ENCODE measurements at places on chromosomes 13 and 19. TPM values are rescaled to one million over a fixed set of nuclear protein-coding genes. Genes with fewer than 3 reads are reported as not detected.

Gene ZNF837
- 2.9 TPM for total RNA-seq

Gene RYR1
- 0.05 TPM for total RNA-seq

DNA sequence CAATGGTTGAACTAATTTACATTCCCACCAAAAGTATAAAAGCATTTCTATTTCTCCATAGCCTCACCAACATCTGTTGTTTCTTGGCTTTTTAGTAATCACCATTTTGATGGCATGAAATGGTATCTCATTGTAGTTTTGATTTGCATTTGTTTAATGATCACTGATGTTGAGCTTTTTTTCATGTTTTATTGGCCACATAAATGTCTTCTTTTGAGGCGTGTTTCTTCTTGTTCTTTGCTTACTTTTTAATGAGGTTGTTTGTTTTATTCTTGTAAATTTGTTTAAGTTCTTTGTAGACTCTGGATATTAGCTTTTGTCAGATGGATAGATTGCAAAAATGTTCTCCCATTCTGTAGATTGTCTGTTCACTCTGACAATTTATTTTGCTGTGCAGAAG, 28.2 kb downstream of the ZNF714 start:
- H3K4me1 ChIP-seq: no peaks in the 10 kb centered on the region
- DNase-seq: no peak
- no peaks in the 10 kb centered on the region for H3K36me3 ChIP-seq
- no peaks in the 10 kb centered on the region for H3K27me3 ChIP-seq
- H3K27ac ChIP-seq: no peak overlapping the region

Gene TTYH1
- 8.4 TPM for total RNA-seq

- no peak overlapping the region for H3K27ac ChIP-seq
- H3K4me3 ChIP-seq: no peak overlapping the region
- DNase-seq: no peak
- peaks cover 17% of the 10 kb centered on the region for H3K4me1 ChIP-seq
Observed at GRCh38 chr13:113400621-113401451, 36.9 kb upstream of the GRTP1 start.

DNA sequence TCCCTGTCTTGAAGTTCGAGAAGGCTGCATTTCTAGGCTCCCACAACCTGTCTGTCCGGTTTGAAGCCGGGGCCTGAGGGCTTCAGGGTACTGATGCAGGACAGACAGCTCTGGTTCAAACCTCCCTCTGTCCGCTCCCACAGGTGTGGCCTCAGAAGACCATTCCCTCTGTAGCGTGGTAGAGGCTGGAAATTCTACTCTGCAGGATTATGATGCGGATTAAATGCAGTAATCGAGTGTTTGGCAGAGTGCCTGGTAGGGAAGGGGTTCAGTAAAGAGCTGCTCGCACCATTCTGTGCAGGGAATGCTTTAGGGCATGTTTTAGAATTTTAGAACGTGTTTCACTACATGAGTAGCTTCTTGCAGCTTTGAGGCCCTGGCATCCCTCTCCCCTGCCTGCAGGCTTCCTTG, 30.5 kb downstream of the PPP1R37 start:
- no peak for DNase-seq
- no peaks in the 10 kb centered on the region for H3K36me3 ChIP-seq
- H3K4me3 ChIP-seq: no peak overlapping the region
- H3K27me3 ChIP-seq: no peaks in the 10 kb centered on the region
- no peaks in the 10 kb centered on the region for H3K4me1 ChIP-seq
- no peak overlapping the region for H3K27ac ChIP-seq

Gene ZNF225
- 4.7 TPM for total RNA-seq

GRCh38 chr19:737591-738093, 13.3 kb upstream of the MISP start:
- no peak overlapping the region for H3K27ac ChIP-seq
- no peak for DNase-seq
- H3K4me3 ChIP-seq: no peak overlapping the region
- no peaks in the 10 kb centered on the region for H3K36me3 ChIP-seq
- H3K27me3 ChIP-seq: no peaks in the 10 kb centered on the region

GRCh38 chr19:1560286-1560882, 7.7 kb downstream of the MEX3D start:
- no peak overlapping the region for H3K4me3 ChIP-seq
- no peak for DNase-seq
- no peak overlapping the region for H3K27ac ChIP-seq
- H3K4me1 ChIP-seq: peaks cover under 1% of the 10 kb centered on the region
- H3K36me3 ChIP-seq: no peaks in the 10 kb centered on the region

DNA sequence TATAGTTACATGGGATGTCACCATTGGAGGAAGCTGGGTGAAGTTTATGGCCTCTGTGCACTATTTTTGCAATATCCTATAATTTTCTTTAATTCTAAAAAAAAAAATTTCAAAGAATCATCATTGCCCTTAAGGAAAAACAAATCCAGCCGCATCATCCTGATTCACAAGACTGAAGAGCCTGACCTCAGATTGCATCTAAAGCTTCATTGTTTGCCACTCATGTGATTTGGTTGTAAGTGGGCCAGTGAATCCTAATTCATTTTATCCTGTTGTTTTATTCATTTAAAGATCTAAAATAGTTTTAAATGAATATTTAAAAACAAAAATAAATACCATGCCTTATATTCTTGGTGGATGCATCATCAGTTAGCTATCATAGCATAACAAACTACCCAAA, 504.5 kb downstream of the TBC1D4 start:
- no peaks in the 10 kb centered on the region for H3K27me3 ChIP-seq
- H3K4me1 ChIP-seq: no peaks in the 10 kb centered on the region
- DNase-seq: no peak
- no peak overlapping the region for H3K4me3 ChIP-seq

Gene PSG1
- total RNA-seq: 0.52 TPM

GRCh38 chr13:106565127-106565775, 2.7 kb downstream of the ARGLU1 start:
- no peak overlapping the region for H3K27ac ChIP-seq
- no peaks in the 10 kb centered on the region for H3K36me3 ChIP-seq
- DNase-seq: no peak
- peaks cover 18% of the 10 kb centered on the region for H3K4me1 ChIP-seq
- peak overlapping the region; percentile 91 for H3K4me3 ChIP-seq

DNA sequence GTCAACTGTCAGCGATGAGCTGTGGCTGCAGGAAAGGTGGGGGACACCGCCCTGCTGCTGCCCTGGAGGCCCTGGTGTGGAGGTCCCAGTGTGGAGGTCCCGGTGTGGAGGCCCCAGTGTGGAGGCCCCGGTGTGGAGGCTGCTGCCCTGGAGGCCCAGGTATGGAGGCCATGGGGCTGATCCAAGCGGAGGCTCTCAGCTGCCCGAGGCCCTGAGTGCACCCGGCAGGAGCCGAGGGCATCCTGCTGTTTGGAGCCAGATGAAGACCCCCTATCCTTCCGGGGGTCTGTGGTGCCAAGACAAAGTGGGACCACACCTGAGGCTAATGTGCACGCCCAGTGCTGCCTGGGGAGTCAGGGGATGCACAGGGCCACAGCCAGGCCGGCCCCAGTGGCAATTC, 210.4 kb upstream of the SOX1 start:
- H3K4me3 ChIP-seq: no peak overlapping the region
- H3K27me3 ChIP-seq: no peaks in the 10 kb centered on the region
- H3K27ac ChIP-seq: no peak overlapping the region
- no peaks in the 10 kb centered on the region for H3K4me1 ChIP-seq
- DNase-seq: no peak

GRCh38 chr13:31943591-31943990, 88.0 kb upstream of the FRY start:
- no peak for DNase-seq
- peaks cover 8% of the 10 kb centered on the region for H3K4me1 ChIP-seq
- H3K27ac ChIP-seq: no peak overlapping the region
- H3K4me3 ChIP-seq: no peak overlapping the region
- H3K36me3 ChIP-seq: no peaks in the 10 kb centered on the region

GRCh38 chr19:1421958-1422305, 14.5 kb downstream of the DAZAP1 start:
- H3K36me3 ChIP-seq: peaks cover 29% of the 10 kb centered on the region
- H3K4me3 ChIP-seq: no peak overlapping the region
- H3K27ac ChIP-seq: no peak overlapping the region

GRCh38 chr13:112055036-112055914, 11.7 kb upstream of the SOX1 start:
- no peaks in the 10 kb centered on the region for H3K36me3 ChIP-seq
- H3K4me3 ChIP-seq: no peak overlapping the region
- no peak overlapping the region for H3K27ac ChIP-seq
- peaks cover 52% of the 10 kb centered on the region for H3K27me3 ChIP-seq
- DNase-seq: no peak

Gene GDF15
- total RNA-seq: 20.5 TPM

DNA sequence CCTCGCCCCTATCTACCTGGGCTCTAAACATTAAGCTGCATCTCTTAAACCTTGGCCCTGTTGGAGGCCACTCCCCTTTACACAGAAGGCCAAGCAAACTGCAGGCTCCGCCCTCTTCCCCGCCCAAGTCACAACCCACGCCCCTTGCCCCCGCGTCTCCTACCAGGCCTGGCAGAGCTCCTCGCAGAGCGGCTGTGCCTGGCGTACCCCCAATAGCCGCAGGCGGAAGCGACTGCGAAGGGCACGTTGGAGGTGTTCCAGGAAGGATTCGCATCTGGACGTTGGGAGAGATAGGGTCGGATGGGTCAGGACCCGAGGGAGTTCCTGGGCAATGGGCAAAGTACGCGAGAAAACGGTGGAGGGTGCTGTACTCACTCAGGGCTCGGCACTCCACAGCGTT, 5.9 kb downstream of the RTBDN start:
- H3K36me3 ChIP-seq: no peaks in the 10 kb centered on the region
- no peak for DNase-seq
- H3K27me3 ChIP-seq: peaks cover 13% of the 10 kb centered on the region
- H3K4me3 ChIP-seq: no peak overlapping the region

DNA sequence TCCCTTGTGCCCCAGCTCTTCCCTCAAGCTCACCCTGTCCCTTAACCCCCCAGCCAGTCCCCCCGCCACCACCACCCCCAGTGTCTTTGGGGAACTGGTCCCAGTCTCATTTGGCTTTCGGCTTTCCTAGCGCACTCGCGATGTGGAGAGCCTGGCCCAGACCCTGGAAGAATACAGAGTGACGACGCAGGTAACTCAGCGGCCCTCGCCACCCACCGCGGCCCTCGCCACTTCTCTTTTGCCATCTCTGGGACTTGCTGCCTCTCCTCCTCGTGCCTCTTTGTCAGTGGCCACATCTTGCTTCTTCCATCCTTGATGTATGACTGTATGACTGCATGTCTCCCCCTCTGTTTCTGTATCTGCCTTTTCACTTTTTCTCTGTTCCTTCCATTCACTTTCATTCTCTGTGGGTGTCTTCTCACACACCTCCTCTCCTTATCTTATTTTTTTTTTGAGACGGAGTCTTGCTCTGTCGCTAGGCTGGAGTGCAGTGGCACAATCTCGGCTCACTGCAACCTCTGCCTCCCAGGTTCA, 15.7 kb downstream of the PTH2 start:
- H3K27me3 ChIP-seq: no peaks in the 10 kb centered on the region
- no peak for DNase-seq
- no peaks in the 10 kb centered on the region for H3K4me1 ChIP-seq

GRCh38 chr19:34134190-34135053, 37.9 kb upstream of the LSM14A start:
- no peaks in the 10 kb centered on the region for H3K36me3 ChIP-seq
- no peak overlapping the region for H3K27ac ChIP-seq
- peak overlapping the region; percentile 67 for H3K4me3 ChIP-seq

Data from astrocyte (in vitro differentiated cells and primary cell).